ENCODE measurements at places on chromosomes 12 and 14.

DNA sequence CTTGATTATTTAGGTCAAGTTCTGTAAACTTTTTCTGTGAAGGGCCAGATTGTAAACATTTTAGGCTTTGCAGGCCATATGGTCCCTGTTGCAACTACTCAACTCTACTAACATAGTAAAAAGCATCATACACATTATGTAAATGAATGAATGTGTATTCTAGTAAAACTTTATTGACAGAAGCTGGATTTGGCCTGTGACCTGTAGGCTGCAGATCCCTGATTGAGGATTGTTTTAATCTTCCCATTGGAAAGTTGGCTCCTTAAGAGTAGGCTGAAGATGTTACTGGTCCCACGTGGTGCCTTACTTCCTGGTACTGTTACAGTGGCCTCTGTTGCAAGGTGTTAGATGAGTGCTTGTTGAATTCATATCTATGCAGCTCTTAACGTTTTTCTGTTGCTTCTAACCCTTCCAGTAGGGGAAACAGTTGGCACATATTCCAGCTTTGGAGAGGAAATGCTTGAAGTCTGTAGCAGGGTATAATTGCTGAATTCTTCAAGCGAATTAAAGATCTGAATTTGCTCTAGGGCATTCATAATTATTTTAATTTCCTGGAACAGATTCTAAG is 133.6 kb upstream of the DNM1L start:
- DNase-seq = no peak

DNA sequence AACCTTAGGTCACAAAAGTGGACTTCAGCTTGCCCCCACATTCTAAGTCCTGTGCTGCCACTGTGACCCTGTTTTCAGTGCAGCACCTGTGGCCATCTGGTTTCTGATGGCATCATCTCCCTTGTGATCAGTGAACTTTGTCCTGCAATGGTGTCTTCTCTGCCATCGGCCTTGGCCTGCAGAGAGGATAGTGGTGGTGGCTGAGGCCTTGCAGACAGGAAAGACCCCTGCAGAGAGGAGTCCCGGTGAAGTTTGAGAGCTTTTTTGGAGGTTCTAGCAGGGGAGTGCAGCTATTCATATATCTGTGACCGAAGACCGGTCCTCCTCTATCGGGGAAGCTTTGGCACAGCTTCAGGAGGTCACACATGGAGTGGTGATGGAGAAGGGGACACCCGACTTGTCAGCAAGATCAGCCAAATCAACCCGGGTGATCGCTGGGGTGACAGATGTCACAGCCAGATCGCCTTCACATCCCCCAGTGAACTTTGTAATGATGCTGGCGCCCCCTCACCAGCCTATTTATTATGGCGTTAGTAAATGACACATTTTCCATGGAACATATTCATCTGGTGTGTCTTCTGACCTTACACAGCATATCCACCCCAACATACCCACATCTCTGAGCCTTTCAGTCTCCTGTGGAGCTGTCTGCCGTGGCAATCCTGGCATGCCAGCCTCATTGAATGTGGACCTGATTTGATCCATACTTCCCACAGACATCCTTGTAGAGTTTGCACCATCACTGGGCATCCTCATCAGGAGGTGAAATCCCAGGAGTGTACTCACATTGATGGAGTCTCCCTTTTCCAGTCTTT is 136.1 kb downstream of the PAPOLA start:
- DNase-seq = no peak

- DNase-seq = no peak
These were observed 342.6 kb upstream of the RGS6 start for GRCh38 chr14:71589609-71590008.

- no peak for DNase-seq
These were observed 101.7 kb downstream of the CIT start for GRCh38 chr12:119775246-119775895.

- no peak for DNase-seq
These were observed 250.5 kb downstream of the ASCL1 start for GRCh38 chr12:103207936-103208335.

- no peak for DNase-seq
These were observed 312.3 kb downstream of the ATP23 start for GRCh38 chr12:58253663-58254062.

- DNase-seq = no peak
These were observed 52.8 kb downstream of the CRADD start for GRCh38 chr12:93729934-93730333.

DNA sequence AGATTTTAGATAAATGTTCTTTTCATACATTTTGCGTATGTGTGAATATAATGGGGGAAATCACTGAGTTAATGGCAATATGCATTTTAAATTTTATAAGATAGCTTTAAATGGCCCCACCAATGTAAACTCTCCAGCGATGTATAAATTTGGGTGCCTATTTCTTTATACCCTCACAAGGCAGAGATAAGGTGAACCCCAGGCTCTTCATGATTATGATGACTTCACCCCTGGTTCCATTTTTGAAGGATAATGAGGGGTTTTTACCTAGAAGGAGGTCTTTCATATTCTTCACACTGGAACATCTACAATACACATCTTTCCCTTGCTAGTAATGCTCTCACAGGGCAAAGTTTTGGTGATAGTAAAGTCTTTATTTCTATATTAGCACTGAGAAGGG is 35.2 kb downstream of the KLRG1 start:
- no peak for DNase-seq

DNA sequence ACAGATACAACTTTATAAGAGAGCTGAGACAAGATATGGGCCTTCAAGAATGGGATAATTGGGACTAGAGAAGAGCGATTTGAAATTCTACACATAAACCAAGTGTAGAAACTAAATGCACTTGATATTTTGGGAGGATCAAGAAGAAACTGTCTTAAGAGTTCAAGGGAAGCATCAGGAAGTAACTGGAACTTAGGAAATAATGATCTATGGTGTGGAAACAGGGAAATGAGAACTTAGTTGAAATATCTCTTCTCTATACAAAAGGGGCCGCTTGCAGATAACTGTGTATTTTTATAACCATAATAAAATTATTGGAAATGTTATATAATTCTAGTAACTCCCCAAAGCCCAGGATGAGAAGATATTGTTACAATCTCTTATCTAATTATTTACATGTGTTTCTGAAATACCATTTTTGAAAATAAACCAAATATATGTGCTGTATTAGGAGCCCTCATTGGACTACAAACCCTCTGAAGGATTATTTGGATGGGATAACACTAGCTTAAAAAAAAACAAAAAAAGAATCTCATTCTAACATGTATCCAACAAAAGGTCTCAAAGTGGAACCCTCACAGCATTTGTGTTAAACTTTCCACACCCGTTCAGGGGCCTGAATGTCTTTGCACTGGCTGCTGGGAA is 84.7 kb upstream of the FLRT2 start:
- DNase-seq = no peak

DNA sequence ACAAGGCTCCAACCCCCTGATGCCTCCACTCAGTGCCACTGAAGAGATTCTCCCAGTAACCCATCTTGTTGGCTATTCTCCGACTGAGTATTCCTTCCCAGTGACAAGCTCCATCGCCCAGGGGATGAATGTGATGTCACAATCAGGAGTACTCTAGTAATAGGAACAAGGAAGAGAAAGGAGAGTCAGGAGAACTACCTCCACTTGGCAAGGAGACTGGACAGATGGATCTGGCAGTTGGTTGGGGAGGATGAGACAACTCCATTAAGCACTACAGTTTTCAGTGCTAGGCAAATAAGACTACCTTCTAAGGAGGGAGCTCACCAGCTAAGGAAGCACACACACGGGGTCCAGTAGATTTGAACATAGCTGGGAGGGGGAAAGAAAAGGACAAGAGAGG is 5.3 kb downstream of the RNF41 start:
- no peak for DNase-seq

DNA sequence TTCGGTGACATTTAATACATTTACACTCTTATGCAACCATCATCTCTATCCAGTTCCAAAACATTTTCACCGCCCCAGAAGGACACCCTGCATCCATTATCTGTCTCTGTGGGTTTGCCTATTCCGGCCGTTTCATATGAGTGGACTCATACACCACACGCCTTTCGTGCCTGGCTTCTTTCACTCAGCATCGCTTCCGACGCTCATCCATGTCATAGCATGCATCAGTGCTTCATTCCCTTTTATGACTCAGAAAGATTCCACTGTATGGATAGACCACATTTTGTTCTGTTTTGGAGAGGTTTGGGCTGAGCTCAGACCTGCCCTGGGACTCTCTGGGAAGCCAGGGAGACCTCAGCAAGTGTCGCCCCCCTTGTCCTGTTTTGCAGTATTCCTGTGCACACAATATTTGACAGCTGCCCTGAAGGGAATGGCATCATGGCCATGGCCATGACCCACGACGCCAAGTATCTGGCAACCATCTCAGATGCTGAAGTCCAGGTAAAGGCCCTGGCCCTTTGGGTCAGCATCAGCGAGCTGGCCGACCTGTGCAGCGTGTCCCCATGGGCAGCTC is 23.8 kb downstream of the CFAP251 start:
- DNase-seq = no peak

- DNase-seq = no peak
These were observed 174.8 kb downstream of the EFCAB11 start for GRCh38 chr14:89779707-89780106.

DNA sequence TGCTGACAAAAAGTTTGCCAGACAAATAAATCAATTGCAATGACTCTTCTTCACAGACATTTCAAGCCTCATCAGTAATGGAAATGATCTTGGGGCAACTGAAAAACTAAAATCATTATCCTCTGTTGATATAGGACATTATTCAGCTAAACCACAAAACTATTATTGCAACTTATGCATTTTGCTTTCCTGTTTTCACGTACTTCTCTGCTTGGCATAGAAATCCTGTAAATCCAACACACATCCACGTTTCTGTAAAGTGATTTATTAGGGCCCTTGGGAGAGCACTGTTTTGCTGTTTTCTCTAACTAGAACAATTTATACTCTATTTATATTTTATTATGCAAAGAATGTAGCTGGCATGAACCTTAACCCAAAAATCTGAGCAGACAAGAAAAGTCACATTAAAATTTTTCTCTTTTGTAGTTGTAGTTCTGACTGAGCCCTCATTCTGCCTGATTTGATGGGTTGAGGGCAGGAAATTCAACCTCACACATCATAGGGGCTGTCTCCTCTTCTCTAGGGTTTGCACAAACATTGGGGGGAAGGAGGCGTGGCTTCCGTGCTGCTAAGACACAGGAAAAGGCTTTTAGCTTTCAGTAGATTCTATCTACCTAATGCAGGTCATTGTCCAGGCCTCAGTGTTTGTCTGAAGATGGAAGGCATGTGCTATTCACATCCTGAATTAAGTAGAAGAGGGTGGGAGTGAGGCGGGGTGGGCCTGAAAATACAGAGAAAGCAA is 11.5 kb upstream of the NUP107 start:
- DNase-seq = no peak

GRCh38 chr14:61452452-61452851 is 131.1 kb downstream of the PRKCH start:
- DNase-seq = no peak

DNA sequence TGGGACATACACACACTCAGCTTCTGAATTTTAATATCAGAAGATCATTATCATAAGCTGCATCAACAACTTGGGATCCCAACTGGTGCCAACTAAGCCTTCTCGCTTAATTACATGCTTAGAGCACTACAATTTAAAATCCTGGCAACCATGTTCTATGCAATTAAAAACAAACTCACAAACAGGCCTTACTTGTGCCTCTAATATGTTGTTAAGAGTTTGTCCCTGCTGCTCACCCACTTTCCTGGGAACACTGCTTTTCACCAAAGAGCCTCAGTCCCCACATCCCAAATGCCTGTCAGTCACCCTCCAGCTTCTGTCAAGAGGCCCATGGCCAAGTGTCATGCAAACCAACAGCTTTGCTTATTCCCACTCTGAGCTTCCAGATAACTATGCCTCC is 69.7 kb downstream of the TTC9 start:
- no peak for DNase-seq

- no peak for DNase-seq
These were observed 15.7 kb upstream of the FAM222A start for GRCh38 chr12:109697877-109698468.

DNA sequence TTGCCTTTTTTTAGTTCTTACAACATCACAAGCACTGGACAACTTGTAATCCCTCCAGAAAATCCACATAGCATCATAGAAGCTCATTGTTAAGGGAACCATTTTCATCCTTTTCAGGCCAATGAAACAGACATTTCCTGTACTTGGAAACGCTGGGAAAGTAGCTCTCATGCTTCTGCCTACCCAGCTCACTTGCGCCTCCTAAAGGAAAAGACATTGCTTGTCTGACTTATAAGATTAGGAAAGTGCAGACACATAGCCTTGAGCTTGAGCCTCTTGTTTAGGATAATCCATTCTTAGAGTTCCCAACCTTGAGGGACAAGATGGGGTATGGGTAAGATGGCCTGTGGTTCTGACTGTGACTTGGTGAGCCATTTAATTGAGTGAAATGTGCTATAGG is 589.5 kb downstream of the NOVA1 start:
- no peak for DNase-seq

GRCh38 chr14:86168371-86168770 is 638.4 kb downstream of the FLRT2 start:
- DNase-seq = no peak

Measured in AG08395 (cell line).